Karpas-422 (cell line): ENCODE measurements at places on chromosomes 4 and X. TPM values are rescaled to one million over a fixed set of nuclear protein-coding genes. Genes with fewer than 3 reads are reported as not detected.

The CCKAR gene
- not detected in 2 replicates for total RNA-seq

The HTATSF1 gene
- total RNA-seq = 25.3 and 48.1 TPM in 2 replicates

The STARD8 gene
- total RNA-seq = 0.36 TPM in 1 of 2 replicates, not detected in the other

The RASGEF1B gene
- 1.2 and 1.6 TPM in 2 replicates for total RNA-seq

The ODAPH gene
- total RNA-seq = not detected in 2 replicates

The TLR10 gene
- total RNA-seq = 48.5 and 142 TPM in 2 replicates

The ASMTL gene
- total RNA-seq = 18.4 and 51.0 TPM in 2 replicates

The TMPRSS11A gene
- not detected in 2 replicates for total RNA-seq

The PAGE4 gene
- not detected in 2 replicates for total RNA-seq

The PPEF1 gene
- not detected in 2 replicates for total RNA-seq

DNA sequence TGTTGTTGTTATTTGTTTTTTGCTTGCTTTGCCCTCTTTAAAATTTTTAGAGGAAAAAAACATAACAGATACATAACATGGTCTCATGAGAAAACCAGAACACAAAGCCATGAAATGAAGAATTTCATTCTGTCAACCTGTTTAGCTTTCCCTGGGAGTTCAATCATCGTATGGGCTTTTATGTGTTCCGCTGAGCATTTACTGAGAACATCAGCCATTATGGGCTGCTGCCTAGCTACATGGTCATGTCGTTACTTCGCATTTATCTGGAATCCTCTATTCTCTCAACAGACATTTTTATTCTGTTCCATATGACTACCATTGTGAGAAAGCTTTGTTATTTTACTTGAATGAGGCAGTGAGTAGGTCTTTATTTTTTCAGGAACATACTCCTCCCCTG lies 51.4 kb downstream of the NDST3 start:
- DNase-seq = no peak
- H3K27me3 ChIP-seq = no peaks in the 10 kb centered on the region
- no peak overlapping the region for H3K4me3 ChIP-seq

DNA sequence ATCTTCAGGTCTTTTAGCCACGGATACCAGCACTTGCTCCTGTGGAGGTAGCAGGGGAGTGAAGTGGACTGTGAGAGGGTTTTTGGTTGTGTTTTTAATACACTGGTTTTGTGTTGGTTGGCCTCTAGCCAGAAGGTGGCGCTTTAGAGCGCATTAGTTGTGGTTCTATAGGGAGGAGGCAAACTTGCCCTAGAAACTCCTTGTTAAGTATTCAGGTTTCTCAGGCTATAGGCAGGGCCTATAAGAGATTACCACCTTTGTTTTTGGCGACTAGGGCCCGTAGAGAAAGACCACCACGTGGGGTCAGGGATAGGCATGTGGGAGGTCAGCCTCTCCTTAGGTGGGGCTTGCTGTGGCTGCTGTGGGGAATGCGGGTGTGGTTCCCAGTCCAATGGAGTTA lies 221.6 kb upstream of the SPANXN4 start:
- no peaks in the 10 kb centered on the region for H3K4me1 ChIP-seq
- H3K36me3 ChIP-seq = no peaks in the 10 kb centered on the region
- no peaks in the 10 kb centered on the region for H3K27me3 ChIP-seq
- no peak overlapping the region for H3K4me3 ChIP-seq
- DNase-seq = peak; percentile 42

DNA sequence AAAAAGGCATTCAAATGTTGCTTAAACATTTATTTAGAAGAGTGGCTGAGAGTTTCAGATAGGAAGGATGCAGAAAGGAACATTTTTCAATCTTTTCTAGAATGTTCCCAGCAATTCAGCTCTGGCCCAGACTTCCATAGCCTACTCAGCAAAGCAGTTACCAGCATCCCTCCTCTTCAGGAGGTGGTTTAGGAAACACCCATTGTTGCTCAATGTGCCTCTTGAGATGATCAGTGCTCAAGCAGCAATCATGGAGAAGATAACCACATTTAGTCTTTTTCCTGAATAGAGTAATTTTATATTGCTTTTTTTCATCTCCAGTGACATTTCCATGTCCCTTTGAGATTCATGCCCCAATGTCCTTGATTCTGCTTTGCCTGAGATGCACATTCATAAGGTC lies 328.7 kb upstream of the PPARGC1A start:
- no peaks in the 10 kb centered on the region for H3K4me1 ChIP-seq
- H3K27me3 ChIP-seq = no peaks in the 10 kb centered on the region
- H3K4me3 ChIP-seq = no peak overlapping the region

GRCh38 chrX:135481696-135482179 lies 38.7 kb upstream of the INTS6L start:
- no peaks in the 10 kb centered on the region for H3K27me3 ChIP-seq
- H3K36me3 ChIP-seq = no peaks in the 10 kb centered on the region
- no peak overlapping the region for H3K27ac ChIP-seq
- no peaks in the 10 kb centered on the region for H3K4me1 ChIP-seq

DNA sequence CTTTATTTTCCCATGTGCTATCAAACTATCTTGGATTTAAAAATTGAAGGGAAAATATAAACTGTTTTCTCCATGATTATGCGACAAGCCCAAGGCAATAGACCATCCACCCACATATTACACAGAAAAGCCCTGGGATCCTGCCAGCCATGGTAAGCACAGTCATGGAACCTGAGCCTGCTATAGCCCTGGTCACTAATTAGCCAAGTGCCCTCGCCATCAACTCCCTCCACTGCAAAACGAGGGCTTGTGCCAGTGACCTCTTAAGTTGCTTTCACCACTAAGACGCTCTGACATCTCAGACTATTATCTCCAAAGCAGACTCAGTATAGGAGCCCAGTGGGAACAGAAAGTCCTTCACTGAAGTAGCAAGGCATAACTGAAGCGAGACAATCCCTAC lies 69.2 kb downstream of the NLGN4X start:
- H3K36me3 ChIP-seq = peaks cover 61% of the 10 kb centered on the region
- H3K4me3 ChIP-seq = no peak overlapping the region
- H3K27me3 ChIP-seq = no peaks in the 10 kb centered on the region
- no peak for DNase-seq
- H3K4me1 ChIP-seq = peaks cover 28% of the 10 kb centered on the region
- H3K27ac ChIP-seq = no peak overlapping the region

- no peak overlapping the region for H3K27ac ChIP-seq
- H3K27me3 ChIP-seq = no peaks in the 10 kb centered on the region
- no peak overlapping the region for H3K4me3 ChIP-seq
These were observed 1310.9 kb downstream of the PCDH7 start for GRCh38 chr4:32031026-32031425.

DNA sequence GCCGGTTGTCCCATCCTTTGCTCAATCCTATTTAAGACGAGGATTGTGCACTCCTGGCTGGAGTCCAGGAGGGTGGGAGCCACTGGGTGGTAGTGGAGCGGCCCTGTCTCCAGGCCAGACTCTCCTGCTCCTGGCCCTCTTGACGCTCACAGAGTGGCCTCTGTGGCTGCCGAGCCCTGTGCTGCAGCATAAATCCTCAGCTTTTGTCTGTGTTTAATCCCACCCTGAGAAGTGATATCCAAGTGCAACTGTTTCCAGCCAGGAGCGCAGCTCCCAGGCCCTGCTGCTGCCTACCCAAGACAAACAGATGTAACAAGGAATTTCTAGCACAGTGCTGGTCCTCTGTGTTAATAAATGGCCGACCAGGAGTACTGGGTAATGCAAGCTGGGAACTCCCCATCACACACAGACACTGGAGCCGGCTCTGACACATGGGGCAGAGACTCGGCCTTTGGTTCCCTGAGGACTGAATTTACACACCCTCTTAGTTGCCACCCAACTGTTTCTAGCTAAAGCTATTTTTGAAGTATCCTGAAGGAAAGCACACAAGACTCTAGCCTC lies 85.3 kb downstream of the GATB start:
- H3K4me3 ChIP-seq = no peak overlapping the region
- no peak overlapping the region for H3K27ac ChIP-seq
- no peaks in the 10 kb centered on the region for H3K4me1 ChIP-seq
- H3K27me3 ChIP-seq = no peaks in the 10 kb centered on the region
- DNase-seq = no peak

- no peak overlapping the region for H3K27ac ChIP-seq
- H3K27me3 ChIP-seq = no peaks in the 10 kb centered on the region
- peaks cover 6% of the 10 kb centered on the region; the same call in 1 of the 2 replicates for H3K36me3 ChIP-seq
- peaks cover 13% of the 10 kb centered on the region for H3K4me1 ChIP-seq
- no peak overlapping the region; the same call in 1 of the 2 replicates for H3K4me3 ChIP-seq
- DNase-seq = no peak
These were observed 1.3 kb upstream of the TSPYL2 start for GRCh38 chrX:53080628-53081580.

DNA sequence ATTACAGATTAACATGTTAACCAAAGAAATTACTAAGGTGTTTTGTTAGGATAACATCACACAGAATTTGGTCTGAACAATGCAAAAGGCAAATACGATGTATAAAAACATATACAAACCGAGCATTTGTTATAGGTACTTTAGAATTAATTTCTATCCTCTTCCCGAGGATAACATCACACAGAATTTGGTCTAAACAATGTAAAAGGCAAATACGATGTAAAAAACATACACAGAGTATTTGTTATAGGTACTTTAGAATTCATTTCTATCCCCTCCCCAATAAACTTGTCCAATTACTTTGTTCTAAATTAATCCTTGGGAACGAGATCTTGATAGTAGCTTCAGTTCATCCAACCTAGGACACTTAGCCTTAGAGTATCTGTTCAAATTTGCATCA lies 7.6 kb downstream of the HNRNPDL start:
- DNase-seq = no peak
- no peak overlapping the region for H3K27ac ChIP-seq
- no peak overlapping the region for H3K4me3 ChIP-seq
- peaks cover 4% of the 10 kb centered on the region for H3K4me1 ChIP-seq
- no peaks in the 10 kb centered on the region for H3K27me3 ChIP-seq
- peaks cover 35% of the 10 kb centered on the region for H3K36me3 ChIP-seq

DNA sequence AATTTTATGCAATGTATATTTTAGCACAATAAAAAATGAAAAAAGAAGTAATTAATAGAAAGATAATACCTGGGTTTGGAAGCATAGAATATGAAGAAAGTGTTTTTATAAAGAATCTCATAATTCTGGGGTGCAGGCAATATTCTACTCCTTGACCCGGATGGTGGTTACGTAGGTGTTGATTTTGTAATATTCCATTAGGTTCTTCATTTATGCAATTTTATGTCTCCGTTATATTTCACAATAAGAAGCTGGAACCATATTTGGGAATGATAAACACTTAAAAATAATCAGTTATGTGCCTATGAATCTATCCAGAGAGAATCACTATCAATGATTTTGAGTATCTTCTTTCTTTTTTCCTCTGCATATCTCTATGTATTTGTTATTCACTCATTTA lies 38.5 kb downstream of the CHRNA9 start:
- H3K27ac ChIP-seq = no peak overlapping the region
- no peaks in the 10 kb centered on the region for H3K27me3 ChIP-seq
- no peak overlapping the region for H3K4me3 ChIP-seq
- H3K4me1 ChIP-seq = peaks cover 18% of the 10 kb centered on the region
- no peak for DNase-seq

GRCh38 chrX:38661103-38661441 lies 99.7 kb downstream of the TSPAN7 start:
- no peak for DNase-seq
- H3K27ac ChIP-seq = no peak overlapping the region
- H3K4me1 ChIP-seq = no peaks in the 10 kb centered on the region
- H3K4me3 ChIP-seq = no peak overlapping the region

DNA sequence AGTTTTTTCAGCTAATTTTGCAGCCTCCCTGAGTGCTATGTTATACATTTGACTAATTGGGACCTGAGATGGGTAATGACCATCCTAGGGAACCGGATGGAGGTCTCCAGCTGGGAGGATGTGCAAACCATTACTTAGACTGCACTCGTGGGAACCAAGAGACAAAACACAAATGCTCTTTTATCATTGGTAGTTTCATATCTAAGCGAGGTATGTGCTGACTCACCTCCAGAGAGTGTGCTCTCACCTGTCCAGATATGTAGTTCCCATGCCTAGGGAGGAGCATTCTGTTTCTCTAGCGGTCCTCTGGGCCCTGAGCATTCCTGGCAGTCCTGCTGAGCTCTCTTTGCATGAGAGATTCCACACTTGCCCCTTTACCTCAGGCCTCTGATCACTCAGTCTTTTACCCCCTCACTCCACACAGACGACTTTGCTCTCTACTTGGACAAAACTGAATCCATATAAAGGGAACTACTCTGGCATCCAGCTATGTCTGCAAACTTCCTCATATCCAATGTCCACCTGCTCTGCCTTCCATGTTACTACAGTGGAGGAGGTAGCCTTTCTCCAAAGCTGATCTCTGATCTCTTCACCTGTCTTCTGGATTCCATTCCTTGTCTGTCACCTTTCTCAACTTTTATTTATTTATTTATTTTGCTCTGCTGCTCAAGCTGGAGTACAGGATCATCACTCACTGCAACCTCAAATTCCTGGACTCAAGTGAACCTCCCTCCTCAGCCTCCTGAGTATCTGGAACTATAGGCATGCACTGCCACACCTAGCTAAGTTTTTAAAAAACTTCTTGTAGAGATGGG lies 88.4 kb downstream of the LRP2BP start:
- H3K4me3 ChIP-seq = no peak overlapping the region
- H3K36me3 ChIP-seq = peaks cover 6% of the 10 kb centered on the region; the same call in 1 of the 2 replicates
- H3K27me3 ChIP-seq = no peaks in the 10 kb centered on the region
- DNase-seq = no peak

GRCh38 chr4:183185018-183185417 lies 86.0 kb downstream of the WWC2 start:
- H3K4me1 ChIP-seq = no peaks in the 10 kb centered on the region
- DNase-seq = no peak
- no peak overlapping the region for H3K27ac ChIP-seq
- no peaks in the 10 kb centered on the region for H3K36me3 ChIP-seq
